Activated CD4-positive, alpha-beta T cell treated with anti-CD3 and anti-CD28 coated beads, Interleukin-2, amount 10 ng/mL, durations not matched to agents 24 days and 14 days (primary cell): ENCODE measurements at places on chromosomes 16 and 17. TPM values are rescaled to one million over a fixed set of nuclear protein-coding genes. Genes with fewer than 3 reads are reported as not detected.

DNA sequence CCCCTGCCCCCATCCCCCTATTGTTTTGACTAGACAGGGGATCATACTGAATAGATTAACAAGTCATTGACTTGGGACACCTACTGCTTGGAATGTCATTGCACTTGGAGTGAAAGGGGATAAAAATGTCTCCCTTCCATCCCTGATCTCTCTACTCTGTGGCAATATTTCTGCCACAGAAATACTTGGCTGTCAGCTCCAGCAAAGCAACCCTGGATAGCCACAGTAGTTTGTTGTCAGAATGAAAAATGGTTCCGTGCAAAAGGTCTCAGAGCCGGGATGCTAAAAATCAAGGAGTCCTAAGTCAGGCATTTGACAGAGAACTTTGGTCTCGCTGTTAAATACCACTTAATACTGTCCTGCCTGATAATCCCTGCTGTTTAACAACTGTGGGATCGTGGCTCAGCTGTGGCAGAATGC, 722.0 kb upstream of the SOX9 start:
- no peak for DNase-seq

DNA sequence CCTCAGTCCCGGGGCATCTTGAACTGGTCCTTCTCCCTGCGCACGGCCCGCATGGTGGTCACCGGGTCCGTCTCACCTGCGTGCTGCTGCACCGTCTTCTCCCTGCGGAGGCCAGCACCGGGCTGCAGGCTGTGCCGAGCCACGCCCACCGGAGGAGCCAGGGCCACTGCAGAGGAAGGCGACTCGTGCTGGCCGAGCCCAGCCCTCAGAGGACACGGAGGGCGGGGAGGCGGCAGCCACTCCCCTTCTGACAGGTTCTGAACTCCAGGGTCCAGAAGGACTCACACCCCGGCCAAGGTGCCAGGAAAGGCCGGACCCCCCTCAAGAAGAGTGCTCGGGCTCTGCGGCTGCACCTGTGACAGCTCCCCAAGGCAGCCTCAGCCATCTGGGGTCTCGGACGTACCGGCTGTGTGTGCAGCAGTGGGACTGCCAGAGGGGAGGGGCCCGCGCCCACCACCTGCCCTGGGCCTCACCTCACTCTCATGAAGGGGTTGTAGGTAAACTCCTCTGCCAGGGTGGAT, 15.8 kb upstream of the IGFALS start:
- DNase-seq = no peak

- no peak for DNase-seq
Measured at GRCh38 chr17:17462048-17462824, 14.6 kb upstream of the MED9 start.

DNA sequence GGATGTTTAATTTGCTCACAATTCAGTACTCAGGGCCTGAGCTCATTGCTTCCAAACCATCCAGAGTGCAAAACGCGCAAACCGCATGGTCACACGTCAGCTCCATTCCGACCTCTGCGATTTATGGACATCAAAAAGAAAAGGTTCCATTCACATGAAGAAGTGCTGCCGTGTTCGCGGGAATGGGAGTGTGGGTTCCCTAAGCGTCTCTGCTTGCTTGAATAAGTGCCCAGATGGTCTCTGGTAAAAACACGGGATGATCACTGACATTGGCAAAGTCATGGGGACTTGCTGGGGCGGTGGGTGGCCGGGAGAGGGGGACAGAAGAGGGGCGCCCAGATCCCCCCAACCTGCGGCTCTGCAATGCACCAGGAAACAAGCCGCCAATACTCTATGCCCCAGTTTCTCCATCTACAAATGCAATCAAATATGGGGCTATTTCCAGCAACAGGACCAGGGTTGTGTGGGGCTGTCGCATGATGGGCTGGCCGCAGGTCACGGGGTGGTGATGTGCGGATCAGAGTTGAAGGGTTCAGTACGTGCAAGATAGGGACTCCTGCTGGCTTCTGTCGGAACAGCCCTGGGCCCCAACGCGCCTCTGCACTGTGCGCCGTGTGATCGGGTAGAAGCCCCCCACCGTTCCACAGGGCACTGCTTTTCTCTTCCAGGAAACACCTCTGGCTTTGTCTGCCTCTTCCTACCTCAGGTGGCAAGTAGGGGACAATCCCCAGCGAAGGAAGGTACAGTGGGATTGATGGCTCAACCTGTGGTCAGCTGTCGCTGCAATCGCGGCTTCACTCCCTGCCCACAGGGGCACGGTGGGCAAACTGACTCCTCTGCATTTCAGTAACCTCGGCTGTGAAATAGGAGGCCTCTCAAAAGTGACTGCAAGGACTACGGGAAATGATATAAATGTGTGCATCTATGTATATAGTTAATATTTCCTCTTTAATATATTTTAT, 11.2 kb downstream of the FOXF1 start:
- no peak for DNase-seq

GRCh38 chr17:42985225-42985624, 4.9 kb downstream of the RUNDC1 start:
- DNase-seq = no peak

DNA sequence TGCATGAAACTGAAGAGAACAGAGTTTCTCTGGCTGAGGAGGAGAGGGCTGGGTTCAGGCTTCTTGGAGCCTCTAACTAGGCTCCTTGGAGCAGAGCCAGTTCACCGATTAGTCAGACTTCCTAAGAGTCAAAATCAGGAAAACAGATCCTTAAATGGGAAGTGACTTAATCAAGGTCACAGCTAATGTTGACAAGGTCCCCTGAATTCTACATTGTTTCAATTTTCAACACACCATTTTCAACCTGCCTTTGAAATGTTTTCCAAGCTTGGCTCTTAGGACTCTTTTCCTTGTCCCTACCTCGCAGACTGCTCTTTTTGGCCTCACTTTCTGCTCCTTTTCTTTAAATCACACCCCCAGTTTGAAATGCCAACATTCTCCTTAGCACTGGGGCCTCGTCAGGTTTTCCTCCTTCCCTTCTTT, 16.3 kb downstream of the MYL4 start:
- DNase-seq = no peak

DNA sequence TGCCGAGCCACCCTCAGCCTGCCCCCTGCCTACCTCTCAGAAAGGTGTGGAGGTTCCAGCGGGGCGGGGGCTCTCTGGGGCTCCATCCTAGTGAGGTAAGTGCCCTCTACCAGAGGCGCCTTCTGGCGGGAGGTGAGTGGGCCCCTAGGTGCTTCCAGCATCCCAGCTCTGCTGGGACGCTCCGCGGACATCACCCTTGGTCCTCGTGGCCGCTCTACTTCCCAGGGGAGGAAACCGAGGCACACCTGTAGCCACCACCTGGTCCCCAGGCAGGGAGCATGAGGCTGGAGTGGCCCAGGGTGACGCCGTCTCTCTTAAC, 1.4 kb downstream of the MCRIP2 start:
- no peak for DNase-seq

Gene TP53TG3F
- total RNA-seq = not detected in 2 replicates

Gene LGALS9B
- total RNA-seq = not detected in 2 replicates

Gene KIF19
- total RNA-seq = 0.09 and 0.23 TPM in 2 replicates

Gene TBC1D3G
- total RNA-seq = not detected in 2 replicates

Gene MT1E
- 136 and 152 TPM in 2 replicates for total RNA-seq

Gene GP1BA
- not detected in 2 replicates for total RNA-seq

Gene MAPT
- total RNA-seq = 0.37 and 0.47 TPM in 2 replicates

Gene GCGR
- total RNA-seq = not detected in 2 replicates

Gene CEP295NL
- total RNA-seq = 0.56 TPM in 1 of 2 replicates, not detected in the other
